HFFc6 (cell line): ENCODE measurements at places on chromosomes 11 and 22. TPM values are rescaled to one million over a fixed set of nuclear protein-coding genes. Genes with fewer than 3 reads are reported as not detected.

- no peaks in the 10 kb centered on the region for H3K36me3 ChIP-seq
- H3K27me3 ChIP-seq, result peaks cover 22% of the 10 kb centered on the region
- H3K27ac ChIP-seq, result no peak overlapping the region
- peaks cover 10% of the 10 kb centered on the region for H3K4me1 ChIP-seq
Measured at GRCh38 chr22:38828191-38828590, 15.6 kb downstream of the NPTXR start.

- peaks cover 37% of the 10 kb centered on the region for H3K27me3 ChIP-seq
- peaks cover 10% of the 10 kb centered on the region for H3K4me1 ChIP-seq
- H3K4me3 ChIP-seq, result no peak overlapping the region
- no peak for DNase-seq
- no peaks in the 10 kb centered on the region for H3K36me3 ChIP-seq
Measured at GRCh38 chr11:117588166-117588810, 208.7 kb downstream of the DSCAML1 start.

DNA sequence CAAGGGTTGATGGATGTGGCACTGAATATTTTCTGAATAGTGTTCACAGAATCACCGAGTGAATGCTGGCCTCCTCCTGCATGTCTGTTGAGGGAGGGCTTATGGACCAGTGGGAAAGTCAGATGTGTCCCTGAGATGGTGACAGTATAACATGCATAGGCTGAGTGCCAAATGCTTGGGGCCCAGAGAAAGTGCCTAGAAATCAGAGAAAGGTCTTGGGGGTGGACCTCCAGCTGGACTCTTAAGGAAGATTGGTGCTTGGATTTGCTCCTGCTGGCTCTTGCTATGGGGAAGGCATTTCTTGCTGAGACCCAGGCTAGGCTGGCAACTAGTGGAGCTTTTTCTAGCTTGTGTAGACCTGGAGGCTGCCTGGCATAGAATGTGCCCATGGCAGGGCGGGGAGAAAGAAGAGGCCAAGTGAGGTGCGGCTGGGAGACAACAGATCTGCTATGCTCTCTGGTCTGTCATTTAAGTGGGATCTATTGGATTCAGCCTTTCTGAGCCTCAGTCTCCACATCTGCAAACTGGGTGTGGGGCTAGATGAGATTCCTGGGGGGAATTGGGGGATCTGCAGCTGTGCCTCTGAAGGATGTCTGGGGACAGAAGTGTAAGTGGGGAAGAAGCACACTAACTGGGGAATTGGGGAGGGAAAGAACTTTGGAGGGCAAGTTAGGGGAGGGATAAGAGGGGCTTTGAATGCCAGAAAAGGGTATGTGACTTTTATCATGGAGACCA lies 27.4 kb downstream of the ZNRF3 start:
- no peaks in the 10 kb centered on the region; the same call in 1 of the 2 replicates for H3K27me3 ChIP-seq
- DNase-seq, result no peak
- H3K27ac ChIP-seq, result no peak overlapping the region
- H3K4me1 ChIP-seq, result peaks cover 28% of the 10 kb centered on the region

DNA sequence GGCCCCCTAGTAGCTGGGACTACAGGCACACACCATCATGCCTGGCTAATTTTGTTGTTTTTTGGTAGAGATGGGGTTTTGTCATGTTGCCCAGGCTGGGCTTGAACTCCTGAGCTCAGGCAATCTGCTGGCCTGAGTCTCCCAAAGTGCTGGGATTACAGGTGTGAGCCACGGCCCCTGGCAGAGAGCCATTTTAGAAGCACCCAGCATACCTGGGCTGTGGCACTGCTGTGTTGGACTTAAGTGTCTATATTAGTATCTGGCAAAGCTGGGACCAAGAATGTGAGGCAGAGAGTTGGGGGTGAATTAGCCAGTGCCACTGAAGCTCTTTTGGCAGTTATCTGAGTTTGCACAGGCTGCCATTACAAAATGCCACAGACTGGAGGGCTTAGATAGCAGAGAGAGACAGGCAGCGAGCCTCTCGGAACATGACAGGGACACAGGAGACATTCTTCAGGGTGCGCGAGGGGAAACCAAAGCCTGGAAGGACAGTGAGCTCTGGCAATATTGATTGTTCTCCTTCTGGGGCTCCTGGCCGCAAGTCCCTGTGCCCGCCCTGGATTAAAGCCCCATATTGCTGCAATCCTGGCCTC lies 87.7 kb upstream of the ALX4 start:
- H3K27ac ChIP-seq, result no peak overlapping the region
- no peaks in the 10 kb centered on the region for H3K36me3 ChIP-seq
- DNase-seq, result no peak

DNA sequence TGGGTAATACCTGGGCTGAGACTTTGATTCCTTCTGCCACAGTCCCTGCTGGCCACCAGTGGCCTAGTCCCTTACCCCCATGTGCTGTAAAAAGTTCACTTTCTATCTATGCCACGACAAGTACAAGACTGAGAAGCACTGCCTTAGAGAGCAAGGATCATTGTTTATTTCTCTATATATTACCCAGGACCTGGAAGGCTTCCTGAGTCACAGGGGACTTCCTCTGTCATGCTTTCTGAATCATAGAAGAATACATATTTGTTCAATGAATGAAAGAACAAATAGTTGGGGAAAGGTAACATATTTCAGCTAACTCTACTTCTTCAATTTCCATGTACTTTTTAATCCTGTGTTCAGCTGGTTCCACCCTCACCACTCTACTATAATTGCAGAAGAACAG lies 5.5 kb upstream of the SYT9 start:
- peaks cover 2% of the 10 kb centered on the region; the same call in 1 of the 2 replicates for H3K27me3 ChIP-seq
- DNase-seq, result no peak
- H3K27ac ChIP-seq, result no peak overlapping the region
- H3K36me3 ChIP-seq, result no peaks in the 10 kb centered on the region

DNA sequence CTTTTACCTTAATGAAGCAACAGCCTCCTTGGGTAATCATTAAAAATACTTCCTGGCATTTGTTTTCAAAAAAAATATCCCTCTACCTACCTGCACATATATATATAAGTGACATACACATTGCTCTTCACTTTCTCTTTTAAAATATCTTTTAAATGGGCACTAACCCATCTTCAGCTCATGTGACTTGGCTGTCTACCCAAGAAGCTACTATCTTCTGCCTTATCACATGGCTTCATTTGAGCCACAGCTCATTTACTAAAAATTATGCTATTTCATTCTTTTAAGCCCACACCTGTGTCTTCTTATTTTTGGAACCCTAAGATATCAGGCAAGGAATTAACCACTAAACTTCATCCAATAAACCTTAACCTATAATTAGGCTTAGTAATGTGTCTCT lies 37.0 kb upstream of the SOX6 start:
- no peaks in the 10 kb centered on the region; the same call in 1 of the 2 replicates for H3K4me1 ChIP-seq
- peaks cover 8% of the 10 kb centered on the region; the same call in 1 of the 2 replicates for H3K36me3 ChIP-seq
- H3K4me3 ChIP-seq, result no peak overlapping the region
- no peaks in the 10 kb centered on the region; the same call in 1 of the 2 replicates for H3K27me3 ChIP-seq
- DNase-seq, result no peak

DNA sequence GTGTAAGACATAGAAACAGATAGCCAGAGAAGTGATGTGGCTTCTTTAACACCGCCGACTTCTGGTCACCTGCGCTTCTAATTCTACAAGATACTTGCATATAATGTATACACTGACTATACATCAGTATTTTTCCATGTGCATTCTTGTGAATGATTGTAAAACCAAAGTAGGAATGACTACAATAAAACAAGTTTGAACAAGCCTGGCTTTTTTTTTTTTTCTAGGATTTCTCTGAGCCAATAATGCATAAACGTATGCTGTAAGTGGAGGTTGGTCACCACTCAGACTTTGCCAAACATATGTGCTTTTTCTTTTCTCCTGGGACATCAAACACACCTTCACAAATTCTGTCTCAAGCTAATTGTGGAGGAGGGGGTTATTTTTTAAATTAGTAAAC lies 237.8 kb upstream of the KIRREL3 start:
- H3K27ac ChIP-seq, result no peak overlapping the region
- no peaks in the 10 kb centered on the region for H3K4me1 ChIP-seq
- peaks cover 24% of the 10 kb centered on the region for H3K27me3 ChIP-seq
- no peak for DNase-seq
- no peaks in the 10 kb centered on the region for H3K36me3 ChIP-seq

DNA sequence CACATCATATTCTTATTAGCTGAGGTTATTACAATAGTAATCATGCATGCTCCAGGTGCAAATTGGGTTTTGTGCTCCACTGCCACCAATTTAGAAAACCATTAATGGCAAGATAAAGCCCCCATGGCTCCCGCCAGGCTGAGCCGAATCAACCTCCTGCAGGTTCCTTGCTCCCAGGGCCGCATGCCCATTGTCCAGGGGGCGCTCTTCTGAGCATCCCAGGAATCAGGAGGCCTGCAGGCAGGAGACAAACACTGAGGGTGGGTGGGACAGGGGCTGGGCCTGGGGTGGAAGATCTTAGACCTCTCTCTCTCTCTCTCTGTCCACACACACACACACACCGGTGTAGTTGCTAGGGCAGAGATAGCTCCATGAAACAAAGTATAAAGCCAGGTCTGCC lies 57.4 kb downstream of the BUD13 start:
- no peak for DNase-seq
- H3K27ac ChIP-seq, result no peak overlapping the region
- no peaks in the 10 kb centered on the region for H3K36me3 ChIP-seq

- no peak overlapping the region for H3K4me3 ChIP-seq
- DNase-seq, result no peak
- H3K4me1 ChIP-seq, result peaks cover 3% of the 10 kb centered on the region
Measured at GRCh38 chr11:34507610-34508009, 6.0 kb downstream of the ELF5 start.

- H3K4me1 ChIP-seq, result no peaks in the 10 kb centered on the region; the same call in 1 of the 2 replicates
- H3K4me3 ChIP-seq, result no peak overlapping the region
- H3K27me3 ChIP-seq, result peaks cover 35% of the 10 kb centered on the region
- DNase-seq, result no peak
- no peaks in the 10 kb centered on the region for H3K36me3 ChIP-seq
- no peak overlapping the region for H3K27ac ChIP-seq
Measured at GRCh38 chr22:19626666-19627065, 87.6 kb upstream of the SEPTIN5 start.

RIC3 gene
- total RNA-seq, result not detected in 3 replicates

RBFOX2 gene
- 141 to 152 TPM (median 145 TPM) in 3 replicates for total RNA-seq

KRTAP5-11 gene
- total RNA-seq, result not detected in 3 replicates

SLC22A8 gene
- total RNA-seq, result not detected in 3 replicates

OR52K2 gene
- not detected in 3 replicates for total RNA-seq

TP53AIP1 gene
- not detected in 3 replicates for total RNA-seq

DRD4 gene
- 0.25 to 0.72 TPM (median 0.61 TPM) in 3 replicates for total RNA-seq
